ENCODE measurements at places on chromosomes 2 and 18.
A peak's percentile ranks its signal among the peaks of the same experiment; 100 is the strongest.

DNA sequence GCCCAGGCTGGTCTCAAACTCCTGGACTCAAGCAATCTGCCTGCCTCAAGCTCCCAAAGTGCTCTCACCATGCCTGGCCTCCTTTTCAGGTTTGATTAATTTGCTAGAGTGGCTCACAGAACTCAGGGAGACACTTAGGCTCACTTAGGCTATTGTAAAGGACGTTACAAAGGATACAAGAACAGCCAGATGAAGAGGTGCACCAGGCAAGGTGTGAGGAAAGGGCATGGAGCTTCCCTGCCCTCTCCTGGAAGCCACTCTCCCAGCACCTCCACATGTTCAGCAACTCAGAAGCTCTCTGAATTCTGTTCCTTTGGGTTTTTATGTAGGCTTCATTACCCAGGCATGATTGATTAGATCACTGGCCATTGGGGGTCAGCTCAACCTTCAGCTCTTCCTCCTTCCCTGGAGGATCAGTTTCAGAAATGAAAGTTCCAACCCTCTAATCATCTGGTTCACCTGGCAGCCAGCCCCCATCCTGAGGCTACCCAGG, 78.7 kb upstream of the RGPD5 start:
- peak; percentile 37 for DNase-seq

GRCh38 chr2:180722551-180723239, 257.7 kb upstream of the UBE2E3 start:
- DNase-seq, result no peak

DNA sequence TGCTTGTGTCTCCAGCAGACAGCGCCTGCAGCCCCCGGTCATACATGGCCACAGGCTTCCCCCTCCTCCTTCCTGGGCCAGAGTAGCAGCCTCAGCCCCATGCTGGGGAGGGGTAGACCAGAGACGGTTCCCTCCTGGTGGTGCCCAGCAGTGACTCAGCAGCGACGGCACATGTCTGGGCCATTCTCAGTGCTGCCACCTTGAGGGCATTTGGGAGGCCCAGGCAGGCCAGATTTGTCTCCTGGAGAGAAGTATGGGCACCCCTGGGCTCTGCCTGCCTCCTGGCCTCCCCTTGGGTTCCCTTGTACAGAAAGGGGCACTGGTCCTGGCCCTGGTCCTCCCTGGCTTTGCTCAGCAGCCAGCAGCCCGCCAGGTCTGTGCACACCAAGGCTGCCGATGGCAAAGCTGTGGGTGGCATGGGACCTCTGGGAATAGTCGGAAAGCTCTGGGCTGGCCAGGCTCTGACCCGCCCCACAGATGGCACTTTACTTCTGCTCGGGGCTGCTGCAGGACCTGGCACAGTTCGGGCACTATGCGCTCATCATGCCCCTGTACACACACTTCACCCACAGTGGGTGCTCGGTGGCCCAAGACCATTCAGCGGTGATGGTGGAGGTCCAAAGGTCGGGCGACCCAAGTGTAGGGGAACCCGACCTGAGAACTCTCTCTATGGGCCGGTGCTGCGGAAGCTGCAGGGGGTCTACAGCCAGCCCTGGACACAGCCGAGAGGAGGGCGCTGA, 11.4 kb upstream of the ALPI start:
- peak; percentile 53 for DNase-seq

DNA sequence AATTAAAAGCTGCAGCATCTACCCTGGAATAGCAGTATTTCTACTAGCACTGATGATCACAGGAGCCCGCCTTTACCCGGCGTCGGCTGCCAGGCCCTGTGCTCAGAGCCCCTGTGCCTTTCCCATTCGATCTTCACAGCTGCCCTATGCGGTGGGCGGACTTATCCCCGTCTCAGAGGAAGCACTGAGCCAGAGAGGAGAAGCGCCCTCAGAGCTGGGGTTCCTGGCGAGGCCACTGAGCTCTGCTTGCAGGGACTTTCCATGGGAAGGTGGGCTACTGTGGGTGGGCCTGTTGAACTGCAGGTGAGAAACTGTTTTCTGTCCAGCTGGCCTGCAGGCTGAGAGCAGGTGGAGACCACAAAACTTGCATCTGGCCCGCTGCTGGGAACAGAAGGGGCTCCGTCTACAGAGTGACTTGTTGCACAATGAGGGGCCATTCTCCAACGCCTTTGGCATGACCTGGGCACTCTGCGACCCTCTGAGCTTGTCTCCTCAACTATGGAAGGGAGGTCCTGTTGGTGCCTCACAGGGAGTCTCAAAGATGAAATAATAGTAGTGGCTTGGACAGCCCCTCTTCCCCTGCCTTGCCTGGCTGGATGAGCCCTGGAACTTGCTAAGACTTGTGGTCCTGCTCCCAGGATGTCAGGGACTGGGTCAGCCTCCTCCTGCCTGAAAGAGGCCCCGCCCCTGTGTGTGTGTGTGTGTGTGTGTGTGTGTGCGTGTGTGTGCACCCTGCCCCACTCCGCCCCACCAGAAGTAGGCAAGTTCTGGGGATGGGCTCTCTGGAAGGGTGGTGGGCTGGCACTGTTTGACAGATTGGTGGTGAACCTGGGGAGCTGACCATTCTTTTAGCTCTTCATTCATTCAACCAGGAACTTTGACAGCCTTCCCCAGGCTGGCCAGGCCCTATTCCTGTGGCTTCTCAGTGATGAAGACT, 32.7 kb downstream of the GLI2 start:
- no peak for DNase-seq

GRCh38 chr2:231717281-231718171, 9.2 kb downstream of the PTMA start:
- DNase-seq, result peak; percentile 21

DNA sequence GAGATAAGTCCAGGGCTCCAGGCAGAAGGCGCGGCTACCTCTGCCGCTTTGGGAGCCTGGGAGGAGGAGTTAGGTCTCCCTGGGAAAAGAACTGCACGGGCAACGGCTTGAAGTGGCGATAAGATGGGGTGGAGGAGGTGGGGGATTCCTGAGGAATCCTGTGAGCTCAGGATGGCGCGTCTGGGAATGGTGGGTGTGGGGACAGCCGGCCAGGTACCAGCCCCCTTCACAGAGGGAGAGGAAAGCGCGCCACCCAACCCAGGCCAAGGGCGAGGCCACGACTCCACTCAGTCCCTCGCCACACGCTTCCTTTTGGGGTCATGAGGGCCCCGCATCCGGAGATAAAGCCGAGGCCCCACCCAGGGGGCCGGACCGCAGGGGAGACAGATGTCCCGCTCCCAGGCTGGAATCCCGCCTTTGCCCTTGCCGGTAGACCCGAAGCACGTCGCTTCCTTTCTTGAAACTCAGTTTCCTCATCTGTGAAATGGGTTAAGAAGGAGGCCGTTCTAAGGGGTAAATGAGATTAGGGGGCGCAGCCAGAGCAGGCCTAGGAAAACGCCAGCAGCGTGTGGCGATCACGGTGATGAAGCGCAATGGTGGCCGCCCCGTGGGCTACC, 1.7 kb upstream of the CTDSP1 start:
- no peak for DNase-seq

- DNase-seq, result no peak
These were observed 228.5 kb downstream of the ALPK2 start for GRCh38 chr18:58400331-58400870.

Data from SJSA1 (cell line).